ENCODE measurements at places on chromosomes 7 and 10.

GRCh38 chr7:26141077-26141476 lies 10.9 kb upstream of the NFE2L3 start:
- no peak for DNase-seq

- no peak for DNase-seq
Observed at GRCh38 chr7:8128449-8129317, 133.3 kb downstream of the ICA1 start.

DNA sequence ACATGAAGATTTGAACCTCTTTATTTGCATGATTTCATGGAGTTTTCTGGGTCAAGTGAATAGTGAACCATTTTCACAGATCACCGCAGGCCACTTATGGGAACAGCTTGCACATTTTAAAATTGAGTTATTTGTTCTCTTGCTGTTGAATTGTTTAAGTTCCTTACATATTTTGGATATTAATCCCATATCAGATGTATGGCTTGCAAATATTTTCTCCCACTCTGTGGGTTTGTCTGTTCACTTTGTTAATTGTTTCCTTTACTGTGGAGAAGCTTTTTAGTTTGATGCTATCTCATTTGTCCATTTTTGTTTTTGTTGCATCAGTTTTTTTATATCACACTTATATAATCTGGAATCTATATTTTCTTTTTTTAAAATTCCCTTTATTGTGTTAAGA lies 14.1 kb upstream of the ZC3HAV1L start:
- DNase-seq, result no peak

DNA sequence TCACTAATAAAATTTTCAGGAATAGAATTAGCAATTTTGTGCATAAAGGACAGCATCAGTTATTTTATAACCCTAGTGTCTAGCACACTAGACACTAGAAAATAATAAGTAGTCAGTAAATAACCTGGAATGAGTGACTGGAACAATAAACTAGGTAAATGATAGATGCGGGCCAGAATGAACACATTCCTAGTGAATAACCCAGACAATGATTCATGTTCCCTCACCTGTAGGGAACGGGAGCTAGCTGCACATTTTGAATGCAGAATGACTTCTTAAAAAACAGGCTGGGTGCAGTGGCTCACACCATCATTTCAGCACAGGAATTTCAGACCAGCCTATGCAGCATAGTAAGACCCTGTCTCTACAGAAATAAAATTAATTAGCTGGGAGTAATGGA lies 3.2 kb upstream of the ATOH7 start:
- no peak for DNase-seq

GRCh38 chr10:6558759-6559461 lies 21.2 kb downstream of the PRKCQ start:
- no peak for DNase-seq

GRCh38 chr7:150863946-150864345 lies 11.6 kb downstream of the AOC1 start:
- DNase-seq, result no peak

DNA sequence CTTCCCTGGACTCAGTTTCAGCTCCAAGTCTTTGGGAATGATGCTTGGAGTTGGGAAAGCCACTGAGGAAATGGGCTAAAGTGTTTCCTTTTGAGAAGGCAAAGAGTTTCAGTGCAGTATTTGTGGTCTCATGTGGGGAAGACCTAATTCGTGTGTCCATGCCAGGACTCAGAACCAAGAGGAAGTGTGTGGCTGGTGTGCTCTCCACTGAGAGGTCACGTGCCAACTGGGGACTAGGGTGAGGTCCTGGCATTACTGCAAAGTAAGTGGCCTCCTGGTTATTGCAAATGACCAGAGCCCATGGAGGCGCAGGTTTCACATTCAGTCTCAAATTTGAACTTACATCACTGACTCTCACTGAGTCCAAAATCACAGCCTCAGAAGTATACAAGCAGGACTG lies 48.6 kb upstream of the ITPRID1 start:
- DNase-seq, result no peak

- no peak for DNase-seq
Observed at GRCh38 chr7:464454-465401, 54.9 kb downstream of the PDGFA start.

DNA sequence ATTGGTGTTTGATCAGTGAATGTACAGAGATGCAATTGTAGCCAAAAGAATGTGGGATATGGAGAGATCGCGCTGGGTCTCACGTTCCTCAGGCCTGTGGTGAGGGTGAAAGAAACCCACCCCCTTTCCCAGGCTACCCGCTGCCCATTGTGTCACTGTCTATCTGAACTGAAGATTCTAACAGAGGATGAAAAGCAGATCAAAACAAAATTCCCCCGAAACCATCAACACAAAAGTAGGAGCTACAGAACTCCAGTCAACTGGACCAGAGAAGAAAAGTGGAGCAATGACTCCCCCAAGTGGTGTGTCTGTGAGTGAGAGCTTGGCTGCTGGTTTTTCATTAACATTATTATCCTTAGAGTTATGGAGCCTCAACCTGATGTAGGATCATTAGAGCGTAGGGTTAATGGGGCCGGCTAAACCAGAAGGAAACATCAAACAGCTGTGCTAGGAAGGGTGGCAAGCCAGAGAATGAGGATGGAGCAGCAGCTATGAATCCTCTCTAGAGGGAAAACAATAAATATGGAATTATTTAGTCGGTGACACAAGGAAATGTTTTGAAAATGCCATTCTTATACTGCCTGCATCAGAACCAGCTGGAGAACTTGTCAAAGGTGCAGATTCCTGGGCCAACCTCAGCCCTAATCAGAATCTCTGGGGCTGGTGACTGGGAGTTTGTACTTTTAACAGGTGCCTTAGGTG lies 38.3 kb downstream of the AKR1B1 start:
- DNase-seq, result no peak

- no peak for DNase-seq
Observed at GRCh38 chr7:98211676-98212531, 665 bp downstream of the BHLHA15 start.

DNA sequence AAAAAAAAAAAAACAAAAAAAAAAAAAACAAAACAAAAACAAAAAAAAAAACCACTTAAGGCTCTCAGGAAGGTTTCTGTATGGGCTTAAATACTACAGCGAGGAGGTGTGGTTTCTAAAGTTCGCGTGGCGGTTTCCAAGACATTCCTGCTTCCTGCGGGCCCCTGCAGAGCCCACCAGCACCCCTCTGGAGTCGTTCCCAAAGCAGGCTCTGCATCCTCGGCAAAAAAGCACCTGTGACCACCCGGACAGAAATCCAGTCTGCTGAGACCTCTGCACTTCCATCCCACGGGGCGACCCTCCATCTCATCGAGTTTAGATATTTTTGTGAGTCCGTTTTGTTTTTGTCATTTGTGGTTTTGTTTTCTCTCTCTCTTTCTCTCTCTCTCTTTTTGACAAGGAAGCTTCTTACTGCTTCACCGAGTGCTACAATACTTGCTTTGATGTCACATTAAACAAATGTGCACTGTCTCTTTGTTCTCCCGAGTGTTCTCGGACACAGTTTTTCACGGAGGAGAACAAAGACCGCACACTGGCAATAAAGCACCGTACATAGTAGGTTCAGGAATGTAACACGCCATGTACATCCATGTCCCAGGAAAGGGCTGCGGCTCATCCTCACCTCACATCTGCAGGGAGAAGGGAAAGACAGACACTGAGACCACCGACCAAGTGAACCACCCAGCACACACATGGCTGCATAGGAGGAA lies 21.5 kb downstream of the PDGFA start:
- DNase-seq, result no peak

DNA sequence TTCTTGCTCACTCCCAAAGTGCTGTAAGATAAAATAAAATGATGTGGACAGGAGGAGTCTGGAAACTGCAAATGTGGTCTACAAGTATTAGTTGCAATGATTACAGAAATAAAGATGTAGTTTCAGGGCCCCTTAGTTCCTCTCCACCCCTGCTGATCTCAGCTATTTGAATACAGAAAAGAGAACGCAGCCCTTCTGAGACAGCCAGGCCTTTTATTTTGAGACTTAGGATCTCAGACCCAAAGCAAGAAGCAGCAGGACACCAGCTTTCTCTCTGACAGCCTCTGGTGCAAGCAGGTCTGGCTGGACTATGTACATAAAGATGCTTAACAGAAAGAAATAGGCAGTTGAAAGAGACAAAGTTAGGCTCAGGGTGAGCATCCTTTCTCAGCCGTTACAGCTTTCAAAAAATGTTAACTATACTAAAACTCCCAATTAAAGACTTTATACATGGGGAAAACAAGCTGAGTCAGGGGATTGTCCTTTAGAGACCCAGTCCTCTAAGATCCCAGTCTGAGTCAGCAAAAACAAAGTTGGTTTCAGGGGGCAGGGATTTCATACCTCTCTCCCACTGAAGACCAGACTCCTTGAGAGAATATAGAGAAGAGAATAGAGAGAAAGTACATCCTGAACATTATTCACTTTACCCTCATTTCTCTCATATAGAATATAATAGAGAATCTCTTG lies 220.4 kb downstream of the TMEM178B start:
- no peak for DNase-seq

DNA sequence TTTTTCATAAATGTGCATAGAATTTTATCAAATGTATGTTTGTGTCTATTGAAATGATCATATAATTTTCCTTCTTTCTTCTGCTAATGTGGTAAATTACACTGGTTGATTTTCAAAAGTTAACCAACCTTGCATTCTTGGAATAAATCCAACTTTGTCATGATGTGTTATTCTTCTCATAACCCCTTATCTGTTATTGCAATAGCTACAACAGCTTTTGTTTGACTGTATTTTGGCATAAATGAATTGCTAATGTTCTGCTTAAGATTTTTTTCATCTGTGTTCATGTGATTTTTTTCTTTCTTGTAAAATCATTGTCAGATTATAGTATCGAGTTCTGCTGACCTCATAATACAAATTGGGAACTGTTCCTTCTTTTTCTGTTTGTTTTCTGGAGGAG lies 17.6 kb downstream of the CDH23 start:
- no peak for DNase-seq

DNA sequence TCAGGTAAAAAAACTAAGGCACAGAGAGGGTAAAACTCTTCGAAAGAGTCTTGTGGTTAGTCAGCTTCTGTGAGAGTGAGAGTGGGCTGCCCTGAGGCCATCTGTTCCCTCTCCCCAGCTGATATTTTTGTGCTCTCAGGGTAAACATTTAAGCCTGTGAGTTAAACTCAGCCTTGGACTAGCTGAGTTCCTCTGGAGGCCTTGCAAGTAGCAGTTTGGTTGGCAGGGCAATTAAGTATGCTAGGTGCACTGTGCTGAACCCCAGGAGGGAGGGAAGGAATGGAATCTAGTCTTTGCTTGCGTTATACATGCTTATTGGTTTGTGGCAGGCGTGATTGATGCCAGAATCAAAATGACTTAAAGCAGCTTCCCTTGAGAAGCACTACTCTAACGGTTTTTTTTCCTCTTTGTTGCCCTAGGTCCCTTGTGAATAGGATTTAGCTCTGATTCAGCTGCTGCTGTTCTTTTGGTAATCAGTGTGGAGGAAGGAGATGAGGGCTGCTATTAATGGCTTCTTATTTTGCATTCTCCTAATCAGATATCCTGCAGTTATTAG lies 140.2 kb downstream of the AUTS2 start:
- no peak for DNase-seq

Data from heart right ventricle (tissue), 16 donors.